ENCODE measurements at places on chromosomes 12 and 14.

GRCh38 chr12:79071498-79071897 is 206.9 kb downstream of the SYT1 start:
- DNase-seq = no peak

DNA sequence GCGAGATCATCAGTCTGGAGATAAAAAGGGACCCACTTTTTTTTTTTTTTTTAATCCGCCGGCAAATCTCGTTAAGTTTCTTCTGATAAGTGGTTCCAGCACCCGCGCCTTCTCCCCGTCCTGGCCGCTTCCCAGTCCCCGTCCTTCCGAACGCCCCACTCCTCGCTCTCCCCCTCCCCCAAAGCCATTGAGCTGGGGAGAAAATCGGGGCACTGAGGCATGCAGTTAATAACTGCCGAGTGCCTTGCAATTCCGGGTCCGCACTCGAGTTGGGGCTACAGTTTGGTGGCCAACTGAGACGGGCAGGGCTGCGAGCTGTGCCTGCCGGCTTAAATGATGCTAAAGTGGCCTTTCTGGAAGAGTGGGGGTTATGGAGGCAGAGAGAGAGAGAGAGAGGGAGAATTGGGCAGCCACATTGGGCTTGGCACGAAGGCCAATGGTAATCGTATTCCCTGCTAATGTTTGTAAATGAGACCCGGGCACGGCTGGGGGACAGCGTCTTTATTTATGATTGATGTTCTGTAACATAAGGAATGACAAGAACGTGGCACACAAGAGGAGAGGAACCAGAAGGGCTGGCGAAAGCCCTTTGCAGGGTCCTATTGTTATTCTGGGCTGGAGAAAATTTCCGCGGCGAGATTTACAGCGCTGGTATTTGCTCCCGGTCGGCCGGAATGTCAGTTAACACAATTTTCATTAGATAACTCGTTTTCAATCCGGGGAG is 115.4 kb upstream of the MYL2 start:
- DNase-seq = no peak

GRCh38 chr14:75090353-75090752 is 20.9 kb downstream of the ZC2HC1C start:
- no peak for DNase-seq

GRCh38 chr14:56181681-56182085 is 63.5 kb downstream of the PELI2 start:
- DNase-seq = peak; percentile 30

DNA sequence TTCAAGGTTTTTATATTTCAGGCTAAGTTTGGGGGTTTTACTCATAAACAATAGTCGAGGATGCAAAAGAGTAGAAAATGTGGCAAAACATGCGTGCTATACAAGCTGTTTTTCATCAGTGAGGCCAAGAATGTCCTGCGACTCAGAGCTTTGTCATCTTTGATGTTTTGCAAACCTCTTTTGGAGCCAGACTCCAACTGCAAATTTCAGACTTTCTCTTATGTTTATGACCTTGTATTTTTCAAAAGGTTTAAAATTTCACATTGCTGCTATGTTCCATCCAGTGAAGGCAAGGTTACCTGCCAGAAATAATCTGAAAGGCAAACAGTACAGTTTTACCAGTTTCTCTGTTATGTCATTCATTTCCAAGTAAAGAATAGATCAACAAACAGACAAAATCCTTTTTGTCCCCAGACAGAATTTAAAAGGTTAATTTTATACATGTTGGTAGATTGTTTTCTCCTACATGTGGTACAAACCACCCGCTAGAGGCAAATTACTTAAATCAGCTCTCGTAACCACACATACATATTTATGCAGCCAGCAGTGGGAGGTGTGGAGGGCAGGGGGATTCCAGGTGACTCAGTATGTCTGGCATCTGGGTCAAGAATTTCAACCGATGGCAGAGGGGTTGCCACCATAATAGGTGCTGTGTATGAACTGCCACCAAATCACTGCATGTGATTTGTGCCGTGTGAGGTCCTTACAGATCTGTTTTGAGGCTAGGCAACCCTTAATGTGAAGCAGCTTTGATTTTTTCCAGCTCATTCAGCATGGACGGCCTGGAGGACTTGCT is 119.8 kb upstream of the CPM start:
- no peak for DNase-seq

DNA sequence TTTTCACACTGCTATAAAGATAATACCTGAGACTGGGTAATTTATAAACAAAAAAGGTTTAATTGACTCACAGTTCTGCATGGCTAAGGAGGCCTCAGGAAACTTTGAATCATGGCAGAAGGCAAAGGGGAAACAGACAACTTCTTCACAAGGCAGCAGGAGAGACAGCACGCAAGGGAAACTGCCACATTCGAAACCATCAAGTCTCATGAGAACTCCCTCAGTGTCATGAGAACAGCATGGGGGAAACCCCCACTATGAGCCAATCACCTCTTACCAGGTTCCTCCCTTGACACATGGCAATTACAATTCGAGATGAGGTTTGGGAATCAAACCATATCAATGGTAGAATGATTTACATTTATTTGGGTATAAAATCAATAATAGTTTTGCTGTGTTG is 558.5 kb downstream of the TMTC2 start:
- no peak for DNase-seq

GRCh38 chr12:63056649-63057048 is 94.4 kb downstream of the AVPR1A start:
- no peak for DNase-seq

GRCh38 chr14:61822458-61822857 is 60.2 kb downstream of the SNAPC1 start:
- no peak for DNase-seq

DNA sequence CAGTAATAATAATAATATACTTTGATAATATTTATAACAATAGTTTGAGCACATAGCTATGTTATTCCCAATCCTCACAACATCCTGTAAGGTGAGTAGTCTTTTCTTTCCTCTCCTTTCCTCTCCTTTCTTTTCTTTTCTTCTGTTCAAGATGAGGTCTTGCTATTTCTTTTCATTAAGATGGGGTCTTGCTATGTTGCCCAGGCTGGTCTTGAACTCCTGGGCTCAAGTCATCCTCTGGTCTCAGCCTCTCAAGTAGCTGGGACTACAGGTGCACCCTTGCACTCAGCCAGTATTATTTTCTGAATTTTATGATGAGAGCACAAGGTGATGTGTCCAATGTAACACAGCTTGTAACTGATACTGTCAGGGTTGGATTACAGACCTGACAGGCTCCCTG is 134.6 kb downstream of the OTOGL start:
- no peak for DNase-seq

- no peak for DNase-seq
Observed at GRCh38 chr12:81757731-81758365, 1.3 kb downstream of the PPFIA2 start.

GRCh38 chr14:102949801-102950451 is 27.5 kb downstream of the AMN start:
- no peak for DNase-seq

DNA sequence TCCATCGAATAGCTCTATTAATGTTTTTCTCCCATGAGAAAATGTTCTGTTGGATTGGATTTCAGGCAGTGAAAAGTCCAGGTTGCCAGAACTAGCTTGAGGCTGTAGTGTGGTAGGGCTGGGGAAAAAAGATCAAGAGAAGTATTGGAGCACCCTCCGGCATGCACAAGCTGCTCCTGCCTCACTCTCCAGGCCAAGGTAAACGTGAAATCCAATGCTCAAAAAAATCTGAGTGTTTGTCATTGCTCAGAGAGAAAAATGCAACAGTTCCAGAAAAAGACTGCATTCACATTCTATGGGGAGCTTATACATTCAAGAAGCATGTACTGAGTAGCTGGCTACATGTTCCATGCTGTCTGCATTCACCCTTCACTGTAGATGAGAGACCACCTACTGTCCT is 680.9 kb upstream of the TBX3 start:
- no peak for DNase-seq

- DNase-seq = no peak
Observed at GRCh38 chr14:72758420-72758819, 135.5 kb downstream of the DPF3 start.

GRCh38 chr12:78209846-78210505 is 379.3 kb downstream of the NAV3 start:
- DNase-seq = peak; percentile 91

GRCh38 chr14:106843951-106844483 is 1317.6 kb downstream of the TMEM121 start:
- no peak for DNase-seq

DNA sequence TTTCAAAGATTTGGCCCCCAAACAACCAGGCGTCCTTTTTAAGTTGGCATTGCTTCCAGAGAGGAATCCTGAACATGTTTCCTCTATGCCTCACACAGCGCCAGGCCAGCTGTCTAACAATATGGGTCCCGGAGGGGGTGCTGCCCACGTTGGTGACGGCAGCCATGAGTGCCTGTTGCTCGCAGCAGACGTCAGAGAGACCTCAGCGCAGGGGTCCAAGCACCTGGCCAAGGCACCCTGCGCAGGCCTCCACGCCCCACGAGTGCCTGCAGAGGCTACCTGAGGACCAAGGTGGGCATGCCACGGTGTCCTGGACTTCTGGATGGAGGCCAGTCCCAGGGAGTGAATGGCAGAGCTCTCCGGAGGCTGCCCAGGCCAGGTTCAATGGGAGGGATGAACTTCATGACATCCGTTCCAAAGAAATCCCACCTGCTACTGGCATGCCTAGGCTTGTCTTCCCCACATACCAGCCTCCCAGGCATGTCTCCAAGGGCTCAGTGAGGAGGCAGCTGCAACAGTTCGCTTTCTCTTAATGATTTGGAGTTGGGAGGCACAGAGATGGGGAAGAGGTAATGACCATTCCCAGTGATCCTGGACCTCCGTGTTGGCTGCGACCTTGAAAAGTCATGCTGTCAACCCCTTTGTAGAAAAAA is 11.6 kb upstream of the FOXN3 start:
- peak; percentile 31 for DNase-seq

All from NCI-H1930 (cell line).